ENCODE measurements at places on chromosomes 3 and 15.

DNA sequence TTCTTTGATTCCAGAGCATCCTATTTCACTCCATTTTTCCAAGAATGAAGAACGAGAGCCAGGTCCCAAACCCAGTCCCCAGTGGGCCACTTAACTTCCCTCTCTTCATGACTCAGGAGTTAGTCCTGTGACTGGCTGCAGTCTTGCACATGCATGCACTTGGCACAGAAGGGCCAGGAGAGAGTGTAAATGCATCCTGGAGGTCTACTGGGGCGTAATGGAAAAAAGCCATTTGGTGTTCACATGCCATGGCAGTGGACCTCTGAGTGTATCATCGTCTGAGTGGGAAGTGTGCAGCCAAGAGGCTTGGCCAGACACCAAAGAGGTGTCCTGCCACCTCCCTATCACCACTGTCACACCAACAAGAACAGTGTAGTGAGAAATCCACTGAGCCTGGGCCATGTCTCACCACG is 15.1 kb upstream of the RFTN1 start:
- DNase-seq = no peak

- DNase-seq = no peak
These were observed 231.8 kb downstream of the RBMS3 start for GRCh38 chr3:29512641-29513040.

DNA sequence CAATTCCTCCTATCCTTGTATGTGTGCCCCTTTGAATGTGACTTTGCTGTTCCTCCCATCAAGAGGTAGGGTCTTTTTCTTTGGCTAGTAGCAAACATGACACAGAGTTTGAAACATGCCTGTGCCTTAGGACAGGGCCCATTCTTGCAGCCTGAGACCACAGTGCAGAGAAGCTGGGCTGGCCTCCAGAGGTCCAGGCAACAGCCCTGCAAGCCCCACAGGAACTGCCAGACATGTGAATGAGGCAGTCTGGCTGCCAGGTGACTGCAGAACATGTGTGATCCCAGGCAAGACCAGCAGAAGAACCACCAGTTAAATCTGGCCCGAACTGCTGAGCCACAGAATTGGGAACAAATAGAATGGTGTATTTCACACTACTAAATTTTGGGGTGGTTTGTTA is 1.2 kb upstream of the HGD start:
- DNase-seq = no peak

DNA sequence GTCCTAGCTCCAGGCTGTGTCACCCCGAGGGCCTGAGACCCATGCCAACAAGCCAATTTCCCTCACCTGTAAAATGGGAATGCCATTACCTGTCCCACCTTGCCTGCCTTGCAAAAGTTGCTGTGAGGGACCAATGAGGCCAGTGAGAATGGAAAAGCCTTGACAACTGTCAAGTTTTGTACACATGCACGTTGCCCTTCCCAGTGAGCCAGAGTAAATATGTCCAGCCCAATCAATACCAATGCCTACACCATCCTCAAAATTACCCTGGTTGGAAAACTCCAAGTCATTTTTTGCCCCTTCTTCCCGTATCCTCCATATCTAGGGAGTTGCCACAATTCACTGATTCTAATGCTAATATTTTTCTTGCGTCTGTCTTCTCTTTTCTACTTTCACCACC is 73.5 kb upstream of the RASGRF1 start:
- DNase-seq = no peak

- no peak for DNase-seq
These were observed 8.5 kb upstream of the FGD5 start for GRCh38 chr3:14810070-14810791.

GRCh38 chr15:76181705-76182107 is 121.9 kb downstream of the TMEM266 start:
- no peak for DNase-seq

GRCh38 chr3:47441796-47442551 is 33.8 kb downstream of the SCAP start:
- peak; percentile 13 for DNase-seq

GRCh38 chr15:84685304-84685703 is 27.3 kb upstream of the NMB start:
- no peak for DNase-seq

DNA sequence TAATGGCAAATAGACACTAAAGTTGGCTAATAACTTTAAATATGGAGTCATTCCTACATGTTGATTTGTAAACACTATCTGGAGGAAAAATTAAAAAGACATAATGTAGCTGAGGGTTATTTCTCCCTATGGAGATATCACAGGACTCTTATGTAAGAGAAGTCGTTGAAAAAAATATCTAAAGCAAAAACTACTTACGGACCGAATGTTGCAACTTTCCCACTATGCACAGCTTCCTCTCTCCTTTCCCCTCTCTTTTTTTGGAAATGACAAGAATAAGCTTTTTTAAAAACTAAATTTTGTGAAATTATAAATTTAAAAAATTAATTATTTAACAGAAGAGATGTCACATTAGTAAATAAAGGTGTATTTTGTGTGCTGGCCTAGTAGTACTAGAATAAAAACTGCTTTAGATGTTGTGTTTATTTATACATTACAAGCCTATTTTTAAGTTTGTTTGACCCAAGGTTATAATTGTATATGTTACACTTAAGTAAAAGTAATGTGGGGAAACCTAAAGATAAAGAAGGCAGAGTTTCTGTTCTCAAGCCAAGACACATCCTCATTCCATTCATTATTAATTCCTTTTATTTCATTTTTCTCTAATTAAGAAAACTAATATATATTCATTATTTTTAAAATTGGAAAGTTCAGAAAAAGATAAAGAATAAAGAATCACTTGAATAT is 20.7 kb upstream of the PPARG start:
- no peak for DNase-seq

DNA sequence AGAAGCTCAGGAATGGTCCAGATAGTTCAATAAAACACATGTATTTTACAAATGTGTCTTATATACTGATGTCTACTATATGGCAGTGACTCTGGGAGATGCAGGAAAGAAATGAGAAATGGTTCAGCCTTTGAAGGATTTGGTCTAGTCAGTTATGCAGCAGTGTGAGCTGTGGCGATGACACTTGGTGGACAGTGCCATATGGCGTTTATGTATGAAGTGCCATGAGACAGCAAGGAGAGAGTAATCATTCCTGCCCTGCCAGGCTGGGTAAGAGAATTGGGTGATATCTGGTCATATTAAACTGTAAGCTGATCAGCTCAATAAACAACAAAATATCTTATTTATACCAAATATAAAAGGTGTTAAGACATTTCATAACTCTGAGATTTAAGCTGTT is 47.6 kb upstream of the ANP32A start:
- no peak for DNase-seq

DNA sequence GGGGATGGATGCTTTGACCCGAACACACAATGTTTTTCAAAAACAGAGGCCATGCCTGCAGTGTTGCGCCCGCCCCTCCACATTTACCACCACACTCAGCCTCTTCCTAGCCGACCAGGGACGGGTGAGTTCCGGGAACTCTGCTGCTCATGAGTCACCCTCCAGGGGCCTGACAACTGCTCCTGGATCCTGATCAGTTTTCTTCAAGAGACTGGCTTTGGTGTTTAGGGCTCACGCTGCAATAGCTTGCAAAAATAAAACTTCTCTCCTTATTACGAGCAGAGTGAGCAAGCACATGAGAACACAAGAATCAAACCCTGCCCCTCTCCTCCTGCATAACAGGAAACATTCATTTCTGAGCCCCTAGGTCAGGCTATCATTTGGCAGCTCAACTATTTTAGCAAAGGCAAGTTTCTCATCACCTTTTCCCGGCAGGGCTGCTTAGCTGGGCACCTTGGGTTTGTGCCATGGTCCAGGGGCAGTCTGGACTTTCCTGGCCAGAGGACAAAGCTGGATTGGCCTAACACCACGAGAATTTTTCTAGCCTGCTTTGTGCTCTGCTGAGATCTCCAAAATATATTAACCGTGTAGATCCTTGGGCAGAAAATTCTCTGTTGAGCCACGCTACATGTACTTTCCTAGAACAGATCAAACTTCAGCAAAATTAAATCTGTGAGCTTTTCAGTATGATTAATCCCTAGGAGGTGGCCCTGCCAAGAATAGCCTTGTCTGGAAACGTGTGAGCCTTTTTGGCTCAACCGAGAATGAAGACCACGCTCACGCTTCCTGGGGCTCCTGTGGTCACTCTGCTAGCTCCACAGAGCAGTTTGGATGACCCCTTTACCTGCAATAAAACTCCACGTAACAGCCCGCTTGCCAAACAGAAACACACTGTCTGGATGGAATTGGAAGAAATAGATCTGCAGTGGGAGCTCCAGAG is 52.7 kb upstream of the SPATA12 start:
- no peak for DNase-seq

DNA sequence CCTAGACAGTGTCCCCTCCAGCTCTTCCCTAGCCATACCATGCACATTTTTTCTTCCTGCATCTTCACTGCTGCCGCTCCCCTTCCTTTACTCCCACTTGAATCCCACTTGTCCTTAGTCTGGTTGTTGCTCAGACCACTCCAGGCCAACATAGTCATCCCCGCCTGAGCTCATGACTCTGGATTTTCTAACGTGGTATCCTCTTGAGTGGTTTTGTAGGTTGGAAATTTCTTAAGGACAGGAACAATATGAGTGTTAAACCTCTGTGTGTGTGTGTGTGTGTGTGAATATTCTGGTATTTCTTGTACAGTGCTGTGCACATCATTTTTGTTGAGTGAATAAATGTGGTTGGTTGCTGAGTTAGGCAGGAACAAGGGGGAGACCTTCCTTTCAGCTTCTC is 3.1 kb downstream of the BAHD1 start:
- DNase-seq = no peak

DNA sequence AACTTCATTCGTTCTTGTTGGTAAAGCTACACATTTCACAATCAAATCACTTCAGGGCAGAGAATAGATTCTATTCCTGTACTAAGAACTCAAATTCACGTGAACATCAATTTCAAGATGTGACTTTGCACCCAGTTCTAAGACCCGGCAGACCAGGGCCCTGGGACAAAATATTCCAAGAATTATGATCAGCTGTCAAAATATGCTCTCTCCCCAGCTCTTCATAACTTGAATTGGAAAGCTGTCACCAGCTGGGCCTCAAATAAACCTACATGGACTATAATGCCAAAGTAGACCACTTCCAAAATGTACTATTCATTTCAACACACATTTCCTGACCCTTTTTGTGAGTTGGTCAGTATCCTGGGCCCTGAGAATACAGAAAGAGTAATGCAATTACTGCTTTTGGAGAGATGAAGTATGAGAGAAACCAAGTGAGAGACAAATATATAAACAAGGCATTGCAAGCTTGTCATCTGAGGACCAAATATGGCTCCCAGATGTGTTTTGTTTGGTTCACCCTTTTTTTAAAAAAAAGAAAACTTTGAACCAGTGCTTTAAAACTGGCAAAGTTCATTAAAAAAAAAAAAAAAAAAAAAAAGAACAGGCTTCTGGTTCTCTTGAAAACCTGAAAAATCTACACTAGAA is 14.9 kb downstream of the MAGI1 start:
- no peak for DNase-seq

- no peak for DNase-seq
These were observed 5.1 kb downstream of the LINGO1 start for GRCh38 chr15:77627581-77627980.

DNA sequence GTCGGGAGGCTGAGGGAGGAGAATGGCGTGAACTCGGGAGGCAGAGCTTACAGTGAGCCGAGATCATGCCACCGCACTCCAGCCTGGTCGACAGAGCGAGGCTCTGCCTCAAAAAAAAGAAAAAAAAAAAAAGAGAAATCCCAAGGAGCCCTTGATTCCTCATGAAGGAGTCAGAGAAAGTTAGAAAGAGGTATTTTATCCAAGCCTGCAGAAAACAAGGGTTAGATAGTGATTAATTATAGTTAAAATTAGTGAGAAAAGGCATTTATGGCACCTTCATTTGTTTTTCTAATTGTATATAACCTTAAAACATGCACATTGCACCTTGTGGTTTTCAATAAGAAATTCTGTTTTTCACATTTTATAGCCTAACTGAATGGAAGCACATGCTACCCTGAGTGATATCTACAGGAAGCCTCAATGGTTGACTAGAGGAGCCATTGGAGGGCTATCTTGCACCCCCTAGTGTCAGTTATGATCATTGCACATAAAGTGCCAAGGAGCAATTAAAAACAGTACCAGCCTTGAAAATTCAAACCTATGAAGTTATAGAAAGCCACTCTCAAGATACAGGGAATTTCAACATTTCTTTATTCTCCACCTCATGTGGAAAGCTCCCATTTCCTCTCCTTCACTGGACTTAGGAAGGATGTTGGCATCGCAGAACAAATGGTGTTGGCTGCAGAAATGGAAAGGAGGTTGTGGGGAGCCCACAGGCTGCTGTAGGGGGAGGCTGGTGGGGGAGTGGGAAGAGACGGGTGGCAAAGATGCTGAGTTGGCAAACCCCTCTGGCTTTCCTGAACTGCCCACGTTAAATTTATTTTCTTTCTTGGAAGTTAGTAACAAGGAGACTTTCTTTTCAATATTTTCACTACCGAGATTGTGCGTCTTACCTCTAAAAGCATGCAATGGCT is 48.5 kb downstream of the ITGA11 start:
- peak; percentile 42 for DNase-seq

DNA sequence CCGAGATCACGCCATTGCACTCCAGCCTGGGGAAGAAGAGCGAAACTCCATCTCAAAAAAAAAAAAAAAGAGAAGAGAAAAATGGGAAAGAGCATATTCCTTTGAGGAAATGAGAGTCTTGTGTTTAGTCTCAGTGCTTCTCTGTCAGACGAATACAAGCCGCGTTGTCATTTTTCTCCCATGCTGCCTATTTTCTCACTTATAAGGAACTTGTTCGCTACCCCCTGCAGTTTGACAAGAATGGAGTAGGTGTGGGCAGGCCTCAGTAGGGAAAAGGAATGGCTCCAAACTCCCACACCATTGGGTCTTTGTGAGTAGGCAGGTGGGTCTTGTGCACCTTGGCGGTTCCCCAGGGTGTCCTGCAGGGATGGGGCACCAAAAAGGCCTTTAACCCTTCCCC is 6.5 kb downstream of the GPR160 start:
- DNase-seq = no peak

- no peak for DNase-seq
These were observed 69.2 kb upstream of the DCP1A start for GRCh38 chr3:53416530-53416929.

DNA sequence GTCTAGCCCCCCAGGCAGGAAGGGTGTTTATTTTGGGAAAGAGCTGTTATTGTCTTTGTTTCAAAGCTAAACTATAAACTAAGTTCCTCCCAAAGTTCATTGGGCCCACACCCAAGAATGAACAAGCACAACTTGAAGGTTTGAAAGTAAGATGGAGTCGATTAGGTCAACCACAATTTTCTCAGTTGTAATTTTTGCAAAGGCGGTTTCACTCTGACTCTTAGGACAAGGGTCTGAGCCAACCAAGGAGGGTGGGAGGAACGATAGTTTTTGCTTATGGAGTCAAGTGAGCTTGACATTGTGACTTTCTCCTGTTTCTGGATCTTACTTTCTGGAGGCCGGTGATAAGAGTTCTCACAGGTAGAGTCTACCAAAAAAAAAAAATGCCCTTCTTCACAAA is 5.8 kb upstream of the ZNF770 start:
- DNase-seq = no peak

GRCh38 chr3:12916159-12916558 is 74.8 kb upstream of the RPL32 start:
- no peak for DNase-seq

Data from ecto neural progenitor cell (in vitro differentiated cells).